Muscle of arm (tissue), 14 donors: ENCODE measurements at places on chromosomes 6 and 20. TPM values are rescaled to one million over a fixed set of nuclear protein-coding genes. Genes with fewer than 3 reads are reported as not detected.

LY6G6C gene
- not detected for polyA plus RNA-seq

SMIM29 gene
- polyA plus RNA-seq: 8.3 TPM

TMEM63B gene
- polyA plus RNA-seq: 14.8 TPM

DNA sequence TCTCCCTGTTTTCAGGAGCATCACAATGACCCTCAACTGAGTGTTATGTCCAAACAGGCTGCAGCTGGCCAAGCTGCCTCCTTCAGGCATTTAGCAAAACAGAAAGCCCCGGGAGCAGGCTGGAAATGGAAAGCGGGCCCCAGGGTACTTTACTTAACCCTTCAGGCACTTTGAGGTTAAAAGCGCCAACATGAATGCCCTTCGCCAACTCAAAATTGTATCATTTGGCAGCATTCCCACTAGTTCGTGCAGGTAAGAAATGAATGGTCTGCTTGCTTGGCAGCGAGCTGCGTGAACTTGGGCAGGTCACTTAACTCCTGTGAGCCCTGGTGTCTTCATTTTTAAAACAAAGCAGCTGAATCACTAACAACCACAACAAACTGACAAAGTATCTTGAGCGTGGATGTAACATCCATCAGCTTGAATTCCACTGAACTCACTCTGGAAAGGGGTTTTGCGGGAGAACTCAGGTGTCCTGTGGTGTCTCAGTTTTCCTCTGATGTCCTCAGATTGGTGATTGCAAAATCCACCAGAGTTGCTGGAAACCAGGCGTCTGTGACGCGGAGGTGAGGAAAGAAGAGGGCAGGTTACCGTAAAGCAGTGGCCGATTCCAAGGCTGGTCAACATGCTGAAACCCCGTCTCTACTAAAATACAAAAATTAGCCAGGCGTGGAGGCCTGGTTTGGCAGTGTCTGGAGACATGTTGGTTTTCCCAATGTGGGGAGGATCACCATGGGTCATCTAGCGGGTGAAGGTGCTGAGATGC is 118.8 kb upstream of the ZNF217 start:
- DNase-seq: no peak

GRCh38 chr6:135021310-135022049 is 33.1 kb downstream of the HBS1L start:
- DNase-seq: no peak

- no peak for DNase-seq
These were observed 164.0 kb downstream of the TMEM242 start for GRCh38 chr6:157159348-157159747.

- DNase-seq: peak; percentile 48
These were observed 520 bp downstream of the SLC24A3 start for GRCh38 chr20:19212821-19213502.

- no peak for DNase-seq
These were observed 5.2 kb downstream of the SYTL3 start for GRCh38 chr6:158654960-158655489.

GRCh38 chr6:85685713-85686112 is 43.0 kb upstream of the SYNCRIP start:
- DNase-seq: no peak
